ENCODE measurements at places on chromosomes 4 and X.

DNA sequence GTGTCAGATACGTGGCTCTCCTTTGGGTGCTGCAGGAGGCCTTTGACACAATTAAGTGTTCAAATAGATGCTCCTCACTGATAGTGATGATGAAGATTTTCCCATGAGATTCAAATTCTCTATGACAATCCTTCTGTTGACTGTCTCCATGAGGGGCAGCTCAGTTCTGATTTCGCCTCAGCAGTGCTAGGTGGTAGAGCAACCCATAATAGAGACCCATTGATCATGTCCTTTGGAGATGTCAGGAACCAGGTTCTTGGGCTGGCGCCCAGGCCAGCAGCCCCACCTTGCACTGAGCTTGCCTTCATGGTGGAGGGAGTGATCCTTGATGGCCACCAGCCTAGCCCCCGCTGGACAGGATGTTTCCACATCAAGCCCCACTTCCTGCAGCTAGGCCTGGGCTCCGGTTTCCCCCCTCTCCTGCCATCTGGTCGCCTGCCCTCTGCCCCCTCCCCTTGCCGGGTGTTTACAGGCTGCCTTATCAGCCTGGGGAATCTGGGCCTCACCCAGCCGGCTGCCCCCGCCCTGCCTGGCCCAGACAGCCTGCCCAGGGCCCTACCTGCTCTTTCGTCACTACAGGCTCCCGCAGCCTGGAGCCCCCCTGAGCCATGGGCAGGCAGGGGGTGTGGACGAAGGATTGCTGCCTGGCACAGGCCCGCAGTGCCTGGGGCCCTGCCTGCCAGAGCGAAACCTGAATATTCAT is 12.6 kb downstream of the ELF4 start:
- no peak for DNase-seq

DNA sequence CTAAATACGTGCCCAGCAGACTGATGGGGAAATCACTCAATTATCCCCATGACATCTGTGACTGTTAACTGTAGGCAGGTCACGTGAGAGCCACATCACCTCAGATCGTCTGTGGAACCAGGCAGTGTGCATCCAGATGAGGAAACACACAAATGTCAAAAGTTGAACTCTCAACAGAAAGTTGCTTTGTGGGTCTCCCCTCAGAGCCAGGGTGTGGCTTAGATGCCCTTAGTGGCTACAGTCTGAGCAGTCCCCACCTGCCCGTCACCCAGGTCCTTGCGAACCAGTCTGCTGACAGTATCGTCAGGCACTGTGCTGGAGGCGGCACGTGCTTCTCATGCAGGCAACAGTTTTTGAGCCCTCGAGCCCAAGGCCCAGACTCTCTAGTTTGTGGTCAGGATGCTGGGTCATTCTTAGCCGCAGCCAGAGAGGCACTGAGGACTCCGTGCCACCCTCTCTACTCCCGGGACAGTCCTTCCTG is 10.8 kb downstream of the TMEM187 start:
- no peak for DNase-seq

- no peak for DNase-seq
Observed at GRCh38 chrX:22526339-22526738, 253.6 kb downstream of the CBLL2 start.

DNA sequence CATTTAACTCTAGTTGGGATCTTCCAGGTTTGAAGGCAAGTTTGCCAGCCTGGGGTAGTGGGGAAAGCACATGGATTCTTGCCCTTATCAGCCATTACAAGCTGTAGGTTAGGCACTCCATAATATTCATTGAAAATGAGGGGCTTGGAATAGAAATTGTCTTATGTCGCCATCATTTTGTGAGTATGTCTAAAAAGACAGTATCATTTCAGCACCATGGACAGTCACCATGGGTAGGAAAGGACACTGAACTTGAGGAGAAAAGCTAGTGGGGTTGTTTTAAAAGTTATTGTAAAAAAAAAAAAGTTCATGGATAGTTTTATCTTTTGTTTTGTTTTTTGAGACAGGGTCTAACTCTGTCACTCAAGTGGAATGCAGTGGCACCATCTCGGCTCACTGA is 356.1 kb downstream of the HNRNPD start:
- peak; percentile 8 for DNase-seq

- peak; percentile 87 for DNase-seq
Observed at GRCh38 chr4:1351854-1352566, 5.0 kb downstream of the UVSSA start.

DNA sequence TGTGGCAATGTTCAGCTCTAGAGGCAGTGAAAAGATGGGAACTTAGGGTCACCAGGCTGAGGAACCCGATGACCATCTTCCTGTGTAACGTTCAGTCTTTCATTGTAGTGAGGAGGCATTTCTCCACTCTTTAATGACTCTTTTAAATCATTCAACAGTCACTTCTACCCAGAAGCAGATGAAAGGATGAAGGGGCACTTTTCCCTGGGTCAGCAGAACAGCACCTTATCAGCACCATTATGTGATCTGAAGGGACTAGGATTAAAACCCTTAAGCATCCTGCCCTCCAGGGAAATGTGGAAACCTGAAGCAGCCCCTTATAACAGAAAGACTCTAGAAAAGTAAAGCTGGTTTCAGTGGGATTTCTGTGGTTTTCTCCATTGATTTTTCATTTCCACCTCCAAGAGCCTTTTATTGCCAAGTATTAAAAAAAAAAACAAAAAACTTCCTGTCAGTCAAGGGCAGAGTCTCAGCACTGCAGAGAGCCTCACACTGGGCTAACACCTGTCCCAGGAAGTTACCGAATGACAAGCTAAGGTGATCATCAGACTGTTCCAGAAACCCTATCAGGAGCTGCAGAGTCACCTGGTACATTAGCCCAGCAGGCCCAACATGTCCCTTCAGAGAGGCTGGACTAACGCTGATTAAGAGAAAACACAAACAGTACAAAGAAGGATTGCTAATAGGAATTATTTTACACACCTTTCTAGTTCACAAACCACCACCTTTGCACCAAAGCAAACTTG is 185.9 kb downstream of the SHROOM3 start:
- DNase-seq, result no peak

GRCh38 chr4:84032372-84032771 is 466.7 kb downstream of the NKX6-1 start:
- DNase-seq, result no peak
